ENCODE measurements at places on chromosomes 6 and 20. TPM values are rescaled to one million over a fixed set of nuclear protein-coding genes. Genes with fewer than 3 reads are reported as not detected.

Gene RAD21L1
- not detected for total RNA-seq

- no peak for DNase-seq
Observed at GRCh38 chr20:47231382-47232039, 125.0 kb downstream of the ZMYND8 start.

Gene C20orf204
- total RNA-seq: 5.1 TPM

DNA sequence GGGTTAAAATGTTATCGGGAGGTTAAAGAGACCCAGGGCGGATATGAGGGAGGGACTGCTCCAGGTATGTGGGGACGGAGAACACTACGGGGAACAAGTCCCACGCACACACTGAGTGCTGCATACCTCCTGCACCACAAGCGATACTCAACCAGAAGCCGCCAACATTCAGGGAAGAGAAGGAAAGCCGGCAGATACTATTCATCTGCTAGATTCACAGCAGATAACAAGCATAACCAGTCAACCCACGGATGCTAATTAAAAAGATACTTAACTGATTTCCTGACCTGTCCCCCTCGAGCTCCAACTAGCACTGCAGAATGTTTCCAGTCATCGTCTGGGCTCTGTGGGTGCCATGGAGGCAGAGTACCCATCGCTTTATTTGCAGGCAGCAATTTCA lies 45.1 kb upstream of the RPS6KA2 start:
- no peak for DNase-seq

DNA sequence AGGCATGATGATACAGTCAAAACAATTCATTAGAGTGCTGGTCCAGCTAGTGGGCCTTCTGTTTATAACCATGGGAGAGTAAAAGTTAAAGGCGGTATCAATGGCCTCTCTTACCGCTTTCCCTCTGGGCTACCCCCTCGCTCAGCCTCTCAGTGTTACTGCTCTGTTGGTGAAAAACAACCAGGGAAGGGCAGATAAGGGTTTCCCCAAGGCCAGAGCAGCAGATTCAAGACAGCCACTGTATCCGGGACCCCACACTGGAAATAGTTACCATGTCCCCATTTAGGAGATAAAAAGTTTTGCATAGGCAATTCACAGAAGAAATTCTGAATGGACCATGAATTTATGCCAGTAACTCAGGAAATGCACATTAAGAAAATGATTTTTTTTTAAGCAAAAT lies 13.4 kb downstream of the SCGN start:
- DNase-seq: no peak

Gene CST7
- total RNA-seq: not detected

DNA sequence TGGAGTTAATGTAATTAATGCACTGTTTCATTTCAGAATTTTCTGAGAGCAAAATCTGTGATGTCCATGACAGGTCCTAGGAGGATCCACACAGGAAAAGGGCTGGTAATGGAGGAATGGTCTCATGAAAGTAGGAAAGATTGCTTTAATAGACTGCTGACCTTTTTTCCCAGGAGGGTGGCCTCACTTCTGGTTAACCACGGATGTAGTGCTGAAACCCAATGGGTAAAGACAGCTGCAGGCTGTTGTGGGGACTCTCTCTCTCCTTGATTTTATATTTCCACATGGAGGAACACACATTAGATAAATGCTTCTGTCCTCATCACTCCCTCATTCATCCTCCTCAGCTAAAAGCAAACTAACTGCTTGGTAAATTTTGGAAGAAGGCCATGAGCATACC lies 23.6 kb upstream of the RIPOR2 start:
- no peak for DNase-seq

Gene C20orf202
- total RNA-seq: not detected

Gene GPX5
- not detected for total RNA-seq

Gene OXT
- 2.0 TPM for total RNA-seq

DNA sequence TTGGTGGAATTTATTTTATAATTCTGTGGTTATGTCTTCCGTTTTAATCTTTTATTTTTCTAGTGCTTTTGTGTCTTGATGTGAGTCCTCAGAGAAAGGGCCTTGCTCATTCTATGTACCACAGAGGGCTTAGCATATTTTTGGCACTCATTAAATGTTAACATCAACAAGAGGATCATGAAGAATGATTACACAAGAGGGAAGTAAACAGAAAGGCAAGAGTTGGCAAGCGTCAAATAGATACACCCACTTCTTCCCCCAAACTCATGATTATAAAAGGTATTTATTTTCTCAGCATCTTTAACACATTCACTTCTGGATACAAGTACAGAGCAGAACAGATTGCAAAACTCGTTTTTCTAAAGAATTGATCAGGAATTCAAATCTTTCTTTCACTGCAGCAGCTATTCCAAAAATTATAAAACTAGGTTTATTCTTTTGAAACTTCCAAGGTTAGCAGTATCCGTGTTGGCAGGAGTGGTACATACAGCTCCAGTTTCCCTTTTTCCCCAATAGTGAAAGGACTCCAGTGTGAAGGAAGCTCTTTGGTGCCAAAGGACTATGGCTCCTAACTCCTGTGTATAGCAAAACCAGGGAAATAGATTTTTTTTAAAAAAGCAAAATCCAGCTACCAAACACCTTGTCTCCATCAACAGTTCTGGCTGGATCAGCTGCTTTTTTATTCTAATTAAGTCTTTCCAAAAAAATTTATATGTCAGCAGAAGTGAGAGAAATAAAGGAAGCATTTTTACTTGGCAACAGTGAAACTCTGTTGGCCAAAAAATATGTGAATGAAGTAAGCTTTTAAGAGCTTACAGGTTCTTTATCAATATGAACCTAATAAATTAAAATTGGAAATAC lies 221.9 kb downstream of the ADGRG6 start:
- no peak for DNase-seq

- DNase-seq: no peak
Observed at GRCh38 chr20:45555198-45555597, 8.0 kb upstream of the EPPIN start.

- DNase-seq: no peak
Observed at GRCh38 chr20:44914924-44915323, 5.1 kb downstream of the PABPC1L start.

DNA sequence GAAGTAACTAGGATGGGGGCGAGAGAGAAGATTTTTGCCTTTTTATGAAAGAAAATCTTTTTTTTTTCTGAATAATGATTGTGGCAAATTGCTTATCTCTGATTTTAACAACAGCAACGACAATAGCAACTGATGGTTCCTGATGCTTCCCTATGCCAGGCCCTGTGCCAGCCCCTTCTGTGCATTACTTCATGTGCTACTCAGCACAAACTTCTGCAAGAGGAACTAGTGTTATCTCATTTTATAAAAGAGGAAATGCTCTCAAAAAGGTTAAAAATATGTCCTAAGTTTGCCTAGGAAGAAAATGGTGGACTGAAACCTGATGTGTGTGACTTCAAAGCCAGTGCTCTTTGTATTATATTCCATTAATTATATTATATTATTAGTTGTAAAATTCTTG lies 74.0 kb upstream of the RALGAPA2 start:
- no peak for DNase-seq

Gene TMEM244
- total RNA-seq: not detected

DNA sequence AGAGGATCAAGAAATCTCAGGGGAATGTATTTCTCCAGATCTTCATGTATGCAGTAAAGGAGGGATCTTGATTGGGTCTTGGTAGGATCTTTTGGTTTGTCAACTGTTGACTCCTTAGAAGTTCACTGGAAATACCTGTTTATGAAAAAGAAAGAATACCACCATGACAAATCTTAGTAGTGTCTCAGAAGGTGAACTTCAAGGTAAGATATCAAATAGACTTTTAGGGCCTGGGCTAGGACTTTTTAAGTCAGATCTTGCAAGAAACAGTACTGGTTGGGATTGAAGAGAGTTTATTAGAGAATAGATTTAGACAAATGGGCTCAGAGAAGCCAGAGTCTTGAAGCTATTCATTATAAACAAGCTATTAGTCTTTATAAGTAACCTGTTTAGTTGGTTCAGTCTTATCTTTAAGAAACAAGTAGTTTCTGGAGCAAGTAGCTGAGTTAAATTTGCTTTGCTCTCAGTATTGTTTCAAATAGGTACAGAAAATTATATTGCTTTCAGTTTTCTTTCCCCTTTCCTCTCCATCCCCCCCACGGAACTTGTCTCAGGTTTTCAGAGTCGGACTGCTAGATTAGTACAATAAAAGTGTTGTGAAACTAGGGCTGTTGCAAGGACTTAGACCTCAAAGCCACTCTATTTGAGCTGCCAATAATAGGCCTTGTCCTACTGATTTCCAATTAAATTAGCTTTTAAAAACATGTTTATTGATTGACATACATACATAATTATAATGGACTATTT lies 529.1 kb upstream of the CITED2 start:
- no peak for DNase-seq

DNA sequence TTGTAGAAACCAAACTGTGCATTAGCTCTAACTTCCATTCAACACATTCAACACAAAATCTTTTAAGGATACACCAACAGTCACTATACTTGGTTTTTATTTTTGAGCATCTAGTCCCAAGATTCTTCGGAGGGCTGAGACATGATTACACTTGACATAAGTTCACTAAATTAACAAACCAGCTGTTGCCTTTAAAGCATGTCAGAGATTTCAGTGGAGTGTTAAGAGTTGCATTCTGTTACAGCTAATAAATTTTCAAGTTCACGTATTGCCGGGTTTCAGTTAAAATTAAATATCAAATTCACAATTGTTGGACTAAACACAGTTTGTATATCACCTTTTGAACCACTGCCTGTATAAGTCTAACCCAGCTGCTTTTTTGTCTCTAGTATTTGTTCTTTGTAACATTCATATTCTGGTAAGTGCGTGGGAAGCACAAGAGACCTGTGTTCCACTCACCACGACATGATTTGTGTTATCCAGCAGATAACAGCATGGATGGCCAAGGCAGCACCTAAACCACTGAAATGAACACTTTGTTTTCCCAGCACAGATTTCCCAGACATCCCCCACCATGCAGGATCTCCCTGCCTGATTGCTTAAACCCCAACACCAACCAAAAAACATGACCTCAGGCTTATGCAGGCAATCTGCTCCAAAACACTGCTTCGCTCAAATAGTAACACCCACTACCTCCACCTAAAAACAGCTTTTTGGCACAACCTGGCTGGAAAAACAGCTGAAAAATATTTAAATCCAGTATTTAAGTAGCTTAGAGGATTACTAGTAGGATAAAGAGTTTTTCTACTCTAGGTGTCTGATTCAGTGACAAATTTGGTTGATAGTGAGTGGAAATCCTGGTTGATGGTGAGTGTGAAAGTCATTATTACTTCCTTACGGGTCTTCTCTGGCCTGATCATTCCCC lies 286.5 kb upstream of the NT5E start:
- DNase-seq: no peak

Gene NCR2
- not detected for total RNA-seq

Gene NOL4L
- total RNA-seq: 12.8 TPM

Gene METTL24
- total RNA-seq: 0.45 TPM

DNA sequence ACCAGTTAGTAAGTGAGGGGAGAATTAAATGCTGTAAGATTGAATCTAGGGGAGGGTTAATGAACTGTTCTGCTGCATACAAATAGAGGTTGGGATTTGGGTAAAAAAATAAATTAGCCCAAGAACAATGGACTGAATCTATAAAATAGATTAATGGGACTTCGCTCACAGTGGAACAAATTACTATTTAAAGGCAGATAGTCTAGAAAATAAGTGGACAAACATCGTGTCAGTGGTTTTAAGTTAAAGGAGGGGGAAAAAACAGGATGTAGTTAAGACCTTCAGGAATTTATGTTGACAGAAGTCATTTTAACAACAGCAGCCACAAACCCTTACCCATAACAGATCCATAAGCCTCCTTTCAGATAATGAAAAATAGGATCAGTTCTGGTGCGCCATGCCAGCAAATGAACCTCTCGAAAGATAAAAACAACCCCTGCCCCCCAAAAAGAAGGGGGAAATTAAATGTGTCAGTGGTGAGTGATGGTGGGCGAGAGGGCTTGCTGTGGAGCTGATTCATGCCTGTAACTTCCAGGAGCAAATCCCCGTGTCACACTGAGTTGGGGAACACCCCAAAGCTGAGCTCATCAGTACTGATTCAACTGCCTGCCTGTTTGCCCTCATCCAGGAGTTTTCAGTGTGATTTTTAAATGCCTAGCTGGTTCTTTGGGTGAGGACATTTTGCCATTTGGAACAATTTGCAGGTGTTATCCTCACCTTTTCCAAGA lies 86.8 kb downstream of the PPP1R14C start:
- no peak for DNase-seq

- peak; percentile 68 for DNase-seq
Observed at GRCh38 chr20:44217342-44218092, 6.9 kb upstream of the OSER1 start.

Gene ABHD16B
- not detected for total RNA-seq

DNA sequence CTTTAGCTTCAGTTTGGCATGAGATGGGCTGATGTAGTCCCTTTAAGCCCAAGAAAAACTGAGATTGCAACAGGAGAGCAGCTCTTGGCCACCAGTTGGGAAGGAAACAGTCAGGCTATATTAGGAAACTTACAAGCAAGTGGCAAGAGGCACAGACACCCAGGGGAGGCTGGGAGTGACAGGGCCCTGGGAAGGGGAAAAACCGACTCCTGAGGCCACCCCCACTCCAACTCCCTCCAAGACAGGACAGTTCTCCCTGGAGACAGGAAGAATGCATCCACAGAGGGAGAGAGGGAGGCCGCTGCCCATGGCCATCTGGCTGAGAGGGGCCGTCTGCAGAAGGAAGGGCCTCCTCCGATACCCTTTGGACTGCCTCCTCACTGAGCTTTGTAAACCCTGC lies 20.5 kb downstream of the JPH2 start:
- DNase-seq: no peak

DNA sequence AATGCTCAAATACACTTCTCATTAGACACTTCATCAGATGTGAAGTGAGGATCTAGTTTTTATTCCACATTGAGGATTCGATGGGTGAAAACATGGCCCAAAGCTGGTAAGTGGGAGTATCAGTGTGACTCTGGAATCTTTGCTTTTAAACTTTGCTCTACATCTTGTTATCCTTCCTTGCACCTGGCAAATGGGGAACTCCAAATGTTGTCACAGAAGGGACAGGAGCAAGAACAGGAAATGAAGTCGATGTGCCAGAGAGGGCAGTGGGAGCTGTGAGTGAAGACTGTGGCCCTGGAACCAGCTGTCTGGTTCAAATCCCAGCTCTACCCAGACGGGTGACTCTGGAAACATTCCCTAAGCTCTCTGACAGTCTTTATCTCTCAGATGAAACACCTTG lies 86.7 kb upstream of the AGPAT4 start:
- no peak for DNase-seq

Gene PHACTR3
- 2.4 TPM for total RNA-seq

Gene TCF21
- total RNA-seq: not detected

Gene SLC24A3
- 5.5 TPM for total RNA-seq

DNA sequence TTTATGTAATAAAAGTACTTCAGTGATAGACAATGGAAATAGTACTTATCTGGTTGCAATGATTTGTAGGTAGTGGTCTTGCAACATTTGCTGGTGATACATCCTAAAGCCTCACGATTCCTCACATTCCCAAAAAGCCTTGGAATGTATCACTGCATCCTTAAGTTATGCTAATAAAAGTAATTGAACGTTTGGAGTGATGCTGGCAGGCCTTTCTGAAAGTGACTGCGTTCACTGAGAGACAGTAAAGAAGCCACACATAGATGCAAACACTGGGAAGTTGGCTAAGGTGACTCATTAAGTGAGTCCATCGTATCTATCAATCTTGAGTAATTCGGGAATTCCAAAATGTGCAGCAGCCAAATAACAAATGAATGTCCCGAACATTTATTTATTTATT lies 444.1 kb upstream of the SOX4 start:
- no peak for DNase-seq

- no peak for DNase-seq
Observed at GRCh38 chr6:166417285-166417691, 34.5 kb upstream of the MPC1 start.

- no peak for DNase-seq
Observed at GRCh38 chr6:13369591-13369990, 41.3 kb upstream of the TBC1D7 start.

Gene MICB
- 2.4 TPM for total RNA-seq
